ENCODE measurements at places on chromosomes 6 and 20.
A peak's percentile ranks its signal among the peaks of the same experiment; 100 is the strongest.

- no peak for DNase-seq
These were observed 537.4 kb downstream of the PTPRT start for GRCh38 chr20:42652266-42652665.

- no peak for DNase-seq
These were observed 32.6 kb downstream of the SF3B5 start for GRCh38 chr6:144062786-144063185.

GRCh38 chr6:137265561-137266308 is 46.5 kb upstream of the IFNGR1 start:
- DNase-seq, result no peak

- no peak for DNase-seq
These were observed 293.8 kb downstream of the FRK start for GRCh38 chr6:115766745-115767462.

DNA sequence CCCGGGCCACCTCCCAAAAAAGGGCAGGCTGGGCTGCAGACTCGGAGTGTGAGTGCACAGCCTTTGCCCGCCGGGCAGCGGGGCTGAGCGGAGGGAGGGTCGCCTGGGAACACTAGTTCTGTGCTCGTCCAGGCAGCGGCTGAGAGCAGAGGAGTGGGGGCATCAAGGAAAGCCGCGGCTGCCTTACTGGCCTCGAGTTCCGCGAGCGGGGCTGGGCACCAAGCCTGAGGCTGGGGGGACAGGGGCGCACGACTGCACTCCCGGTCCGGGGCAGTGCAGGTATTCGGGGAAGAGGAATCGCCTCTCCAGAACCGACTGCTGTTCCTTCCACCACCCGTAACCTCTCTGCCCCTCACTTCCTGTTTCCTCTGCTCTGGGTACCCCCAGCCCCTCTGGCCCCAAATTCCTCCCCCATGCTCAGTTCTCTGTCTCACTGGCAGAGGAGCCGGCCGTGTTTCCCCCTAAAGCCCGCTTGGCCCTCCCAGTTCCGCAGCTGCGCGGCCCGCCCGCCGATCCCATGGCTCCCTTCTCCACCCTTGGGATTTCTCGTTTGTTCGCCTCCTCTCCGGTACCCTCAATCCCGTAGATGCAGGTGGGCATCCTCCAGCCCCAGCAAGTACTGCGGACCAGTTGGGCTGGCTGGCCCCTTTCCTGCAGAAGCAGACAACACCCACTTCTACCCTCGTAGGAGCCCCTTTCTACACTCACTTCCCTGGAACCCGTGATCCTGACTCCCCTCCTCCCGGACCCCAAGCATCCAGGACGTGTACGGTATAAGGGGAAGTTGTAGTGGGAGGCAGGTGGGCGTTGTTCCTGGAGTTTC is 5.1 kb downstream of the RING1 start:
- DNase-seq, result no peak

DNA sequence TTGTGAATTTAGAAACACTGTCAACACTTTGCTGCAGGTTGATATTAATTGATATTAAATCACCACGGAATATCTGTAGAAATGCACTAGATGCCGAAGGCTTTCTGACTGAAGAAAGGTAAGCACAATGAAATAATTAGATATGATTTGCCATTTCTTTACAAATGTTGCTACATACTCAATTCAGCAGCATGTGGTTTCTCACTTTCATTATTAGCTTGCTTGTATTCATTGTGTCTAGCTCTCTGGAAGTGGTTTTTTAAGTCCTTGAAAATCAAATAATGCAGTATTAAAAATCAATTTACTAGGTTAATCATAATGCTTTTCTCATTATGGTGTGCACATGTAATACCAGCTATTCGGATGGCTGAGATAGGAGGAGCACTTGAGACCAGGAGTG is 231.3 kb upstream of the MARCKS start:
- no peak for DNase-seq

- peak; percentile 94 for DNase-seq
These were observed at the start of gene TCF19 for GRCh38 chr6:31158140-31158862. TCF19 (plus strand) TSS chr6:31158589; CDS start chr6:31159470, 881 bp downstream.

- DNase-seq, result no peak
These were observed 48.3 kb downstream of the PTPN1 start for GRCh38 chr20:50558483-50558925.

DNA sequence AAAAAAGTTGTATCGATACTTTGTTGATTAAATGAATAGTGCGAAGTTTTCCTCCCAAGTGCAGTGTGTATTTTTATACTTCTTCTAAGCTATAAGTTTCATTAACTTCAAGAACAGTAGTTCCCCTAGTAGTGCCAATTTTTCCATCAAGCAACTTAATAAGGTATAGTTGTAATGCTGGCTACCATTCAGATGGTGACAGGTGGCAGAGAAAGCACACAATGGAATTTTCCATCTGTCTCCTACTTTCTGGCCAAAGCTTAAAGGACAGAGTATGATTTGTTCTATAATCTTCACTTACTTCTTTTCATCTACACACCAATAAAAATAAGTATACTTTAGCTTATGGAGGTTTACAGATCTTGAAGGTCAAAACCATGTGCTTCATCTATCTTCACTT is 431.1 kb downstream of the NKAIN2 start:
- DNase-seq, result no peak

GRCh38 chr6:3536901-3537300 is 80.1 kb upstream of the SLC22A23 start:
- DNase-seq, result no peak

DNA sequence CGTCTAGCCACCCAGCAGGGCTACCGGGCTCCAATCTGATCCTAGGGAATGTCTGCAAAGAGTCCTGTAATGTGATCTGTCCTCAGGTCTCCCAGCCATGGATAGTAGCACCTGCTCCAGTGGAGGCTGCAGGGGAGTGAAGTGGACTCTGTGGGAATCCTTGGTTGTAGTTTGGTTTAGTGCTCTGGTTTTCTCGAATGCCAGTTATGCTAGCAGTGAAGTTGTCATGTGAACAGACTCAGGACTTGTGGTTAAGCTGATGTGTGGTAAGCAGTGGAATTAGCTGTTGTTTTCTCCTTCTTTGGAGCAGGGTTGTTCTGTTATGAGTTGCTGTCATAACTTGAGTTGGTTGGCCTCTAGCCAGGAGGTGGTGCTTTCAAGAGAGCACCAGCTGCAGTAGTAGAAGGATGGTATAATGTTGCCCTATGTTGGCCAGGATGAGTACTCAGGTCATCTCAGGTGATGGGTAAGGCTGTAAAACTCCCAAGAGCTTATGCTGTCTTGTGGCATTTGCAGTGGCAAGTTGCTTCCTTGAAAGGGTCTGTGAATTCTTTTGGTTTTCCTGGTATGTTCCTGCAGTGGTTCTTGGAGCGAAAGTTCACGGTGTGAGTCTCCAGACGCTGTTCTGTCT is 390.2 kb downstream of the UTRN start:
- peak; percentile 72 for DNase-seq

DNA sequence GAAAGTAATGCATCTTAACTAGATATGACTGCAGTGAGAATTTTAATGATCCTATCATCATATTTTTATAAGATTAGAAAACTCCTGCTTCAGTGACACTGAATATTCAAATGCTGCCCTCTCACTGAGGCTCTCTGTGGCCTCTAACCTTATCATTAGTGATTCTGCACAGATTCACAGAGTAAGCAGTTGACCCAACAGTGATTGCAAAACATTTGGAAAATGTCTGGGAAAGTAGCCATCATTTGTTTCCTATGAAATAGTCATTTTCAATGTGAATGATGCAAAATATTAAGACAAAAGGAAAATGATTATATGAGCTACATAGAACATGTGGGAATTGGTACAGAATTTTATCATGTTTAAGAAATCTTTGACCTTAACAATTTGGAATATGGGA is 210.3 kb downstream of the TBX18 start:
- DNase-seq, result no peak

GRCh38 chr6:71157345-71157744 is 131.3 kb upstream of the OGFRL1 start:
- DNase-seq, result no peak

DNA sequence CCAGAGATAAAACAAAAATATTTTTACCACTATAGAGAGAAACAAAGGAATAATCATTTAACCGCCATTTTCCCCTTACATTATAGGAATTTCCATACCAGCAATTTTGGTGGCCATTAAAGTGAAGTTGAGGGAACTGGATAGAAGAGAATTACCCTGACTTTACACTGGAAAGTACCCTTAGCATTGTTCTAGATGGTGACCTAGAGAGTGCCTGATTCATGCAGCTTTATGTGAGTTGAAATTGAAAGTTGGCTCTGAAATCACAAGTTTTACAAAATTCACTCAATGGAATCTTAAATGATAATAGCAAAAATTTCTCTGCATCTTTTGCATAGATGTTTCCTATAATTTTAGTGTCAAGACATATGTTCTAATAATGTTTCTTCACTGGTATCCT is 55.7 kb upstream of the PREP start:
- no peak for DNase-seq

- DNase-seq, result no peak
These were observed 1.2 kb downstream of the KCNK17 start for GRCh38 chr6:39312912-39313525.

Data from NCI-H187 (cell line).